ENCODE measurements at places on chromosomes 5 and 9.

- DNase-seq: peak; percentile 64
Observed at GRCh38 chr5:172748341-172748843, 22.6 kb downstream of the DUSP1 start.

- DNase-seq: no peak
Observed at GRCh38 chr5:140575309-140575708, 10.7 kb downstream of the SLC35A4 start.

GRCh38 chr5:52844885-52845284 lies 57.2 kb downstream of the ITGA1 start:
- DNase-seq: no peak

- DNase-seq: no peak
Observed at GRCh38 chr5:83921666-83922193, 201.1 kb upstream of the HAPLN1 start.

- no peak for DNase-seq
Observed at GRCh38 chr5:17178373-17178675, 39.1 kb upstream of the BASP1 start.

GRCh38 chr9:121776739-121777637 lies 125.6 kb downstream of the DAB2IP start:
- no peak for DNase-seq

DNA sequence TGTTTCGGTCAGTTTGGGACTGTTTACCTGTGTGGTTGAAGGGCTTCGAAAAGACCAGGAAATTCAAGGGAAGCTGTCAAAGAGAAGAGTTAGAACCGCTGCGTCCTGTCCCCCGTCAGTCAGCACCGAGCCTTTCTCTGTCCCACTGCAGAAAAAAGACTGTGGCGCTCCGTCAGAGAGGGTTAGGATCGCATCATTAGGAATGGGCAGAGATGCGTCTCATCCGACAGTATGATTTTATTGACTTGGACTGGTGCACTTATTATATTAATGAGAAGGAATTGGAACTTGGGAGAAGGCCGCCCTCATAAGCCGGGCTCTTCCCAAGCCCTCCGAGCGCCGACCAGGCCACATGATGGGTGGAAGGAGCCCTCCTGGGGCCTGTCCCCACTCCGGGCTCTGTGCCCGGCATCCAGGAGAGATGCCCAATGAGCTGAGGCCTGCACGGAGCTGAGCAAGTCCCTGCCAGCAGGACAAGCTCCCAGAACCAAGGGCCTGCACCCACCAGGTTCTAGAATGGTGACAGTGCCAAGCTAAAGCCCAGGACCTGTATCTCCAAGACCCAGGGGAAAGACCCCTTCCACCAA lies 71.5 kb downstream of the NEK6 start:
- DNase-seq: no peak

GRCh38 chr9:126722252-126722921 lies 82.5 kb upstream of the ZBTB43 start:
- DNase-seq: peak; percentile 89

- no peak for DNase-seq
Observed at GRCh38 chr9:35661756-35662350, 3.1 kb downstream of the ARHGEF39 start.

DNA sequence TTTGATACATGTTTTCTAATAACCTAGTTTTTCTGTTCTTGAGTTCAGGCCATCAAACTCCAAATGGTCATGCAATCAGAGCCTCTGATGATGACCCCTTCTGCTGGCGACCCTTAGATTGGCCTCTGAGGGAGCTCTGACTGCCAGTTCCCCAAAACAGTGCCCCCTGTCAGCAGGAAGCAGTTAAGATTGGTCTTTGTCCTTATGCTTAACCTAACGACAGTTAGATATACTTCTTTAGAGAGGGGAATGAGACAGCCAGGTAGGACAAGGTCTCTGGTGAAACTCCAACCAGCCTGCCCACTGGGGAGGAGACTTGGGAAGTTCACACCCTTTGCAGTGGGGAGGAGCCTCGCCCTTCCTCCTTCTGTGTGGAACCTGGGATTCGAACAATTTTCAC lies 390.4 kb upstream of the KIF2A start:
- DNase-seq: peak; percentile 8

DNA sequence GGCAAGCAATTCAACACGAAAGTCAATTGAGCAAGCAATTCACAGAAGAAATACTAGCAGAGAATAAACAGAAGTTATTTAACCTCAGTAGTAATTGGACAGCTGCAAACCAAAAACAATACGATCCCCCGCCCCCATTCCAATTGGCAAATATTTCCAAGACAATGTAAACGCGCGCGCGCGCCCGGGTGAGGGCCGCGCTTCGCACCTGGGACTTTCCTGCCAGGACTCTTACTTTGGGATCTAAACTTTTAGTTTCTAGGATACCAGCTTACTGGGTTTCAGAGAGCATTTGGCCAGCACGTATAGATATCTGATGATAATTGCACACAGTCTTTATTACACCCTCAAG lies 8.6 kb downstream of the RUFY1 start:
- DNase-seq: peak; percentile 79

GRCh38 chr5:6712142-6712576 lies 1.1 kb upstream of the TENT4A start:
- peak; percentile 75 for DNase-seq

DNA sequence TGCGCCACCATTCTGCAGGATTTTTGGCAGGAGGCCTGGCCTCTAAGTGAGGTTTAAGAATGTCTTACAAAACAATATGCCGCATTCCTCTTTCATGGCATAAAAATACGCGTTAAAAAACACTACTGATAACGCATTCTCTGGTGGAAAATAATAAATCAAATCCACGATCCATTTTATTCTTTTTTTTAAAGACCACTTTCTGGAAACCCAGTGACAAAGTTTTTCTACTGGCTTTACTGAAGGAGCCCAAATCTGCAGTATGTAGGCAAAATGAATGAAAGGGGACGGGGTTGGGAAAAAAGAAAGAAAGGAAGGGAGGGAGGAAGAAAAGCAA lies 2.0 kb downstream of the SV2C start:
- DNase-seq: no peak

DNA sequence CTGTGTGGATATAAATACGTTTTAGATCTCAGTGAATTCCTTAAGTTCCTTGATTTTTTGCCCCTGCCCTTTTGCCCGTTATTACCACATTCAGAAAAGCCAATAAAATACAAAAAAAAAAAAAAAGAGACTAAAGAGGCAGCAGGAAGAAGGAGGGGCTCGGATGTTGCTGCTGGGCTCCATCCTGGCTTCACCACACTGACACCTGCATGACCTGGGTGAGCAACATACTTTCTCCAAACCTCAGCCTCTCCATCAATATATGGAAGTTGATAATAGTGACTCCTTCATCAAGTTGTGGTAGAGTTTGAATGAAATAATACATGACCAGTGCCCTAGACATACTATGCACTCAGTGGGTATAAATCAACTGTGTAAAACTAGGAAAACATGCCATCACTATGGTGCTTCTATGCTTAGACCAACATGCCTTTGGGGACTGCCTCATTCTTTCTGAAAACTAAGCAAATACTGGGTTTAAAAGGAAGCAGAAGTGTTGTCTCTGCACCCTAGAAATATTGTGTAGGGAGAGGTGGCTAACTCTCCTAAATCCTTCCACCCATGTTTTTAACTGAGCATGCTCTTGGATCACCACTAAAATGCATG lies 243.0 kb downstream of the PIK3R1 start:
- no peak for DNase-seq

DNA sequence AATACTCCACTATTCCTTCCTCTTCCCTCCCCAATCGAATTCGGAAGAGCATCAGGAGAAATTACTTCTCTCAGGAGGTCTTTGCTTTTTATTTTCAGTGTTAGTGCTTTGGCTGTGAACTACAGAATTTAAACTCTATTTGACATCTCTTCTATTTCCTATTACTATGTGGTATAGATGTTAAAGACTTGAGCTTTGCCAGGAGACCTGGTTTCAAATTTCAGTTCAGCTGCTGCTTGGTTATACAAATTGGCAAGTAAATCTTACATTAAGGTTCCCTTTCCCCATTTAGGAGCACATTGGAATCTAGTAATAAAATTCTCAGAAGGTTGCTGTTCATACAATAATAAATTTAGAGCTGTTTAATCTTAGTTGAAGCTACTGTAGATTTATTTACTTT lies 13.1 kb downstream of the UHRF2 start:
- no peak for DNase-seq

DNA sequence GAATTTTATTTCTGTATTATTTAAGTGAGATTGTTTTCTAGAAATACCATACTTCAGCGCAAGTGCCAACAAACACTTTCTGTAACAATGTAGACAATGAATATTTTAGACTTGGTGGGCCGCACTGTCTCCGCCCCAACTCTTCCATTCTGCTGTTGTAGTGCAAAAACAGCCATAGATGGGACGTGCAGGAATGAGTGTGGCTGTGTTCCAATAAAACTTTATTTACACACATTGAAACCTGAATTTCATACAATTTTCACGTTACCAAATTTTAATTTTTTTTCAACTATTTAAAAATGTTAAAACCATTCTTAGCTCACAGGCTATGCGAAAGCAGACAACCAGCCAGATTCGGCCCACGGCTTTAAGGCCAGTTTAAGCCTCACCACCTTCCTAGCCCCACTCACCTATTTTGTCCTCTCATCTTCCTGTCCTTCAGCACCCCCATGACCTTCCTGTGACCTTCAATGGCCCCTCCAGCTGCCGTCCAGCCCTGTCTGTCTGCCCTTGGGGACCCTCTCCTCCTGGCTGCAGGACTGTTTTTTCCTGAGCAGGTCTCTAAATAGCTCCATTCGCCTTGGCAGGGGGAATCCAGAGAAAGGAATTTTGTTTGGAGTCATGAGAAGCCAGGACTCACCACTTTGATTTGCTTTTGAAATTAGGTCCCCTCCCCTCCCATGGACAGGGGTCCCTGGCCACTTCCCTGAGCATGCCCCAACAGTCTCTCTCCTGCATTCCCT lies 11.2 kb upstream of the ANXA6 start:
- DNase-seq: no peak

- no peak for DNase-seq
Observed at GRCh38 chr9:137191691-137192447, 3.4 kb downstream of the SSNA1 start.

GRCh38 chr5:23445573-23445972 lies 61.8 kb upstream of the PRDM9 start:
- DNase-seq: no peak

DNA sequence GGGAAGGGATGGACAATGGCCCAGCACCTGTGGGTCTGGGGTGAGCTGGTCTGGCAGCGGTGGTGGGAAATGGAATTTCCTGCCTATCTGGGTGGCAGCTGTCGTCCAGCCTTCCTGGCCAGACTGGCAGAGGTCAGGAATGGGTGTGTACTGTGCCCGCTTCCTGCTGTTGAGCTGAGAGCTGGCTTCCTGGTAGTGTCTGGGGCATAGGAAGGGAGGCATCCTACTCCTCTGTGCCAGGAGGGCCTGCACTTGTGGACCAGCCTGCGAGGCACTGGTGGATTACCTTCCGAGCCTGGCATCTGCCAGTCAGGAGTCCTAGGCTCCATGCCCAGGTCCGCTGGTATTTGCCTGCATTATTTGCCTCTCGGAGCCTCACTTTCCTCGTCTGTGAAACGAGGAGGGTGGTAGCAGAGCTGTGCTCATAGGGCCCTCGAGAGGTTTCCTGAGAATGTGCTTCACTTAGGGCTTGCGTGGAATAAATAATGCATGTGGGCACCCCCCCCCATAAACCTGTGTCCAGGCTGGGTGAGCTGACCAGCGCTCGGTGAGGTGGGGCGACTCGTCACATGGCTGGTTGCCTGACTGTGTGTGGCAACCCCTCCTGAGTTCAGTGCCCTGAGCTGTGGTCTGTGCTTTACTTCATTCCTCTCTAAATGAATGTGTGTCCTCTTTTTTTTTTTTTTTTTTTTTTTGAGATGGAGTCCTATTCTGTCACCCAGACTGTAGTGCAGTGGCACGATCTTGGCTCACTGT lies 47.7 kb downstream of the HMCN2 start:
- no peak for DNase-seq

GRCh38 chr5:6819521-6819920 lies 106.3 kb downstream of the TENT4A start:
- DNase-seq: peak; percentile 65

DNA sequence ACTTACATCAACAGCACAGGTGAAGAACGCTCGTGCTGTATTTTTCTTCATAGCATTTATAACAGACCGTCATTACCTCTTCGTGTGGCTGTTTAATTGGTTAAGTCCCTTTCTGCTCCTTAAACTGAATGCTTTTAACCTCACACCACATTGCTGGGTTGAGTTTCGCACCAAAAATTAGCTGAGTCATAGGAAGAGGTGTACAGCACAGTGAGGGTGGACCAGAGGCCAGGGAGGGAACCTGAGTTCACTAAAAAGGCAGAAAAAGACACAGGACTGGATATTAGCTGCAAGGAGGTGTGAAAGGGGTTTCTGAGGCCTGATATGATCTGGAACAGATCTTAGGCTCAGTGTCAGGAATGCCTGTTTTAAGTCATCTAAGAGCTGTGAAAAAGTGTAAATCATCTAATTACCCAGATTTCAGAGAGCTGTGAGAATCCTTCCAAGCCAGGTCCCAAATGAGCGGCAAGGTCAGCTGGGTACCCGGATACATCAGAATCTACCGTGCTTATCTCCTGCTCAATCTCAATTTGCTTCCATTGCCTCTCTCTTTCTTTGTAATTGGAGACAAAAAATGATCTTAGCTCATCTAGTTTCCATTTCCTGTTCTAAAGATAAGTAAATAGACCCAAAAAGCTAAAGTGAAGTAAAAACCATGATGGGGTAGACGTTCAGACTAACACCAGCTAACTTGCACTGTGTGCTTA lies 7.1 kb upstream of the CFAP90 start:
- no peak for DNase-seq

GRCh38 chr9:68979538-68980314 lies 34.2 kb downstream of the PRKACG start:
- DNase-seq: no peak

GRCh38 chr9:117492476-117492875 lies 77.6 kb upstream of the ASTN2 start:
- DNase-seq: peak; percentile 40

- no peak for DNase-seq
Observed at GRCh38 chr9:132124800-132125199, 37.1 kb upstream of the NTNG2 start.

DNA sequence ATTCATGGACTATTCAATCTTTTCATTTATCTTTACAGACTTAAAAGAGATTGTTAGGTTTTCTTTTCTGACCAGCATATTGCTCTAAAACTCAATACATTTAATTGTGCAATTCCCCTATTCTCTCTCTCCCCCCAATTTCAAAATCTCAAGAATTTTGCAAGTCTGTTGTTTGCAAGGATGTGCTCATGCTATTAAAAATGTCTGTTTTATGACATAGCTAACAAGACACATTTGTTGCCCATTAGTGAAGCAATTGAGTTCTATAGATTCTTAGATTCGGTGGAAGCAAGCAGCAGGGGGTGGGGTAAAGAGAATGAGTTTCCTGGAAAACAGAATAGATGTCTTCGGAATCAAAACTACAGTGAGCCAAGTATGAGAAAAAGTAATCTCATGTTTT lies 8.5 kb upstream of the CSNK1A1 start:
- DNase-seq: no peak

DNA sequence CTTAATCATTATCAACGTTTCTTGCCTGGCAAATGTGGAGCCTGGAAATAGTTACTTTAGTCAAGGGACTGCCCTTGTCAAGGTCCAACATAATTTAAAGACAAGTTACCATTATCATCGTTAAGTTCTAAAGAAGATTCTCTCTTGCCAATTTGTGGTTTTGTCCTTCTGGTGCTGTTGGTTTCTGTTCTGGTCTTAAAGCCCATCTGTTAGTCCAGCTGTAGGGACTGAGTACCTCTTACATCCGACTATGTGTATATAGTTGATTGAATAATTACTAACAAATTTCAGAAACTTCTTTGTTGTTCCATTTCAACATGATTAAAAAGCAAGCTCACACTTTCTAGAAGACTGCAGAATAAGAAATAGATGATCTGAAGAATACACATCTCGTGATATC lies 1854.9 kb downstream of the MAT2B start:
- no peak for DNase-seq

- peak; percentile 82 for DNase-seq
Observed at GRCh38 chr5:134466241-134467069, 54.8 kb upstream of the CDKN2AIPNL start.

Data from neural progenitor cell (in vitro differentiated cells).